ENCODE measurements at places on chromosomes 1 and 21. TPM values are rescaled to one million over a fixed set of nuclear protein-coding genes. Genes with fewer than 3 reads are reported as not detected.

SPTA1 gene
- total RNA-seq: not detected

C8A gene
- total RNA-seq: not detected

GCSAML gene
- total RNA-seq: not detected

TSSK3 gene
- 3.5 TPM for total RNA-seq

- H3K4me3 ChIP-seq: no peak overlapping the region
- no peak overlapping the region for H3K27ac ChIP-seq
- H3K36me3 ChIP-seq: no peaks in the 10 kb centered on the region
- no peak for DNase-seq
Observed at GRCh38 chr1:115175596-115175995, 86.3 kb upstream of the TSPAN2 start.

- H3K27me3 ChIP-seq: no peaks in the 10 kb centered on the region
- DNase-seq: no peak
Observed at GRCh38 chr1:193680247-193680923, 494.0 kb upstream of the B3GALT2 start.

DNA sequence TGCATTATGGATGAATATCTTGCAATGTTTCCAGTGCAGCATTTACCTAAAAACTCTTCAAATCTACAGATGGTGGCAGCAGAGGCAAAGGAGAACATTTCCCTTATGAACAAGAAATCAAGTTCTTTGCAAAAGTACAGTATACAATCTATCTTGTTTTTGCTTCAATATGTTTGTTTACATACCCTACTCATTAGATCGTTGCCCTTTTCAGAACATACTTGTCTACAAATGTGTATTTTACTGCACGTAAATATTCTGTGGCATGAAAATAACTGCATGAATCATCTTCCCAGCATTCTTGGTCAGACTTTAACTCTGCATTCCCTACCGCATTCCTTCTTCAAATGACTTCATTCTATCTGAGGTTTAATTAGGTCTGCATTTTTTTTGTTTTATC is 212.7 kb downstream of the ZP4 start:
- no peaks in the 10 kb centered on the region for H3K36me3 ChIP-seq
- DNase-seq: no peak
- H3K4me3 ChIP-seq: no peak overlapping the region

- DNase-seq: peak; percentile 13
- H3K36me3 ChIP-seq: no peaks in the 10 kb centered on the region
- H3K27ac ChIP-seq: no peak overlapping the region
Observed at GRCh38 chr1:226223786-226224244, 351 bp downstream of the MIXL1 start.

DNA sequence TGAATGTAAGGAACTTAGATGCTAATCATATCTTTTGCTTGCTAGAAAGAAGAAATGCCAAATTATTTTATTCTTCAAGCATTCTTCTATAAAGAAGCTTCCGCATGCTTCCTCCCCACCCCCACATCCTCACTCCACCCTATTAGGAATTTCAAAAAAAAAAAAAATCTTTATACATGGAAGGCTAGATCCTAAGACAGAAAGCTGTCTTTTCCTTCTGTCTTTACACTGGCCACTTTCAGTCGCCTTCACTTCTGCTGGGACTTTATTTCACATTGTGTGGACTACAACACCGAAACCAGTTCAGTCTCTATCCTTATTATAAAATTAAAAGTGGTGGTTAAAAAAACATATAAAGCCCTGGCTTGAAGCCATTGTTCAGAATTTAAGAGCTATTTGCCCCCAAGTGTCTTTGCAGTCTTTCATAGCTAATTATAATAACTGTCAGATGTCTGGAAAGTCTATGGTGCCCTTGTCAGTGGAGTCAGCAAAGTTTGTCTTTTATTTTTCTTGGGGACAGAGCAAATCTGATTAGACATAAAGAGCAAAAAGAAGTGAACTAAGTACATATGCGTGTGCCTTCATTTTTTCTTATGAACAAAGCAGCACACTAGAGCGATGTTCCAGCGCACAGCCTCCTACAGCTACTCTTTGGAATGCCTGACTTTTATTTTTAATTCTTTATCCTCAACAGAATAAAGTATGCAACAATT is 297.7 kb downstream of the PTPRC start:
- H3K4me3 ChIP-seq: peak overlapping the region; percentile 46
- peaks cover 48% of the 10 kb centered on the region for H3K4me1 ChIP-seq
- no peaks in the 10 kb centered on the region for H3K36me3 ChIP-seq
- H3K27ac ChIP-seq: peak overlapping the region; percentile 51

- no peak overlapping the region for H3K27ac ChIP-seq
- no peaks in the 10 kb centered on the region for H3K36me3 ChIP-seq
- H3K4me3 ChIP-seq: no peak overlapping the region
Observed at GRCh38 chr1:245715291-245715701, 560.5 kb downstream of the KIF26B start.

DNA sequence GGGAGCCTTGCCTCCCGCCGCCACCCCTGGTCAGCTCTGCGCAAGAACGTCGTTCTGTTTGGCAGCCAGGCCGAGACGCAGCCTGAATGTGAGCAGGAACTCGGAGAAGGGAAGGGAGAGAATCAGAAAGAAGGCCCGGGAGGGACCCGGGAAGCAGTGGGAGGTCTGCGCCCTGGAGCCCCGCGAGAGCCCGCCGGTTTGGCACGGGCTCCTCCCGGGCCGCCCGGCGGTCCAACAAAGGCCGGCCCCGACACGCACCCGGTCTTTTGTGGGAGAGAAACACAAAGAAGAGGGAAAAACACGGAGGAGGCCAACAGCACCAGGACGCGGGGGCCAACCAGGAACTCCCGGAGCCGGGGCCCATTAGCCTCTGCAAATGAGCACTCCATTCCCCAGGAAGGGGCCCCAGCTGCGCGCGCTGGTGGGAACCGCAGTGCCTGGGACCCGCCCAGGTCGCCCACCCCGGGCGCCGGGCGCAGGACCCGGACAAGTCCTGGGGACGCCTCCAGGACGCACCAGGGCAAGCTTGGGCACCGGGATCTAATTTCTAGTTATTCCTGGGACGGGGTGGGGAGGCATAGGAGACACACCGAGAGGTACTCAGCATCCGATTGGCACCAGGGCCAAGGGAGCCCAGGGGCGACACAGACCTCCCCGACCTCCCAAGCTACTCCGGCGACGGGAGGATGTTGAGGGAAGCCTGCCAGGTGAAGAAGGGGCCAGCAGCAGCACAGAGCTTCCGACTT is 2.7 kb upstream of the OLIG2 start:
- no peak for DNase-seq
- peaks cover 60% of the 10 kb centered on the region for H3K4me1 ChIP-seq
- peaks cover 84% of the 10 kb centered on the region for H3K27me3 ChIP-seq
- H3K27ac ChIP-seq: no peak overlapping the region
- no peak overlapping the region for H3K4me3 ChIP-seq

DNA sequence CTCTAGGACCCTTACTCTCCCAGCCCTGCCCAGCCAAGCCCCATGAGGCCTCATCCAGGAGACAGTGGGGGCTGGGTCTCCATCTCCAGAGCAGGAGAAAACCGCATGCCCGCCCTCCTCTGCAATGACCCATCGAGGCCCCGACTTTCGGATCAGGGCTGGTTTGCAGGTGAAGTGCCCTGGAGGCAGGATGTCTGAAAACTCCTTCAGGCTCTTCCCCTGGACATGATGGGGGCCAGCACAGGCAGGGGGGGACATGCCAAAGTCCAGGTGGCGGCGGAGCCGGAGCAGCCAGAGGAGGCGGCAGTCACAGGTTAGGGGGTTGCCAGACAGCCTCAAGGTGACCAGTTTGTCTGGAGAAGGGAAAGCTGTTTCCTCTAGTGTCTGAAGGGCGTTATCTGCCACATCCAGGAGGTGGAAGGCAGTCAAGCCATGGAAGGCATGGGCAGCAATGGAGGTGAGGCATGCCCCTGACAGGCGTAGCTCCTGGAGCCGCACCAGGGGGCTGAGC is 3.9 kb downstream of the LINGO4 start:
- no peak for DNase-seq
- H3K27ac ChIP-seq: no peak overlapping the region
- H3K4me3 ChIP-seq: no peak overlapping the region
- no peaks in the 10 kb centered on the region for H3K36me3 ChIP-seq
- H3K4me1 ChIP-seq: peaks cover 20% of the 10 kb centered on the region
- no peaks in the 10 kb centered on the region for H3K27me3 ChIP-seq

- H3K4me3 ChIP-seq: no peak overlapping the region
- peaks cover 4% of the 10 kb centered on the region for H3K27me3 ChIP-seq
- peaks cover 6% of the 10 kb centered on the region for H3K4me1 ChIP-seq
- H3K36me3 ChIP-seq: no peaks in the 10 kb centered on the region
- no peak for DNase-seq
Observed at GRCh38 chr1:183038333-183038866, 15.2 kb downstream of the LAMC1 start.

DNA sequence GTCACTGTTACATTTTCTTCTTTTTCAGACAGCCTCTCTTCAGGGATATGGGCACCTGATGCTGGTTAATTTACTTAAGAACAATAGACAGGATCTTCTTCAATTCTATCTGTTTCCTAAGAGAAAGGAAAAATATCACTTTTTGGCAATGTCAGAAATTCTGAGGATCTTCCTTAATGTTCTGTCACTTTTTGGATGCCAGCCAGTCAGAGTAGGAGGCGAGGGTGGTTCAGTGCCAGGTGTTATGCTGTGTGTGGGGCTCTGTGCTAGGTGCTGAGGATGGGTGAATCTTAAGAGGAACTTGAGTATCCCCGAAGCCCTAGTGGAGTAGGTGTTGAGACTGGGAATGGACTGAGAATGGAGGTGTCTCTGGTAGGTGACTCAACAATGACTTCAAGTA is 133.5 kb downstream of the UCK2 start:
- H3K27me3 ChIP-seq: no peaks in the 10 kb centered on the region
- no peak overlapping the region for H3K27ac ChIP-seq
- H3K4me3 ChIP-seq: no peak overlapping the region
- H3K36me3 ChIP-seq: no peaks in the 10 kb centered on the region
- no peak for DNase-seq
- no peaks in the 10 kb centered on the region for H3K4me1 ChIP-seq

DNA sequence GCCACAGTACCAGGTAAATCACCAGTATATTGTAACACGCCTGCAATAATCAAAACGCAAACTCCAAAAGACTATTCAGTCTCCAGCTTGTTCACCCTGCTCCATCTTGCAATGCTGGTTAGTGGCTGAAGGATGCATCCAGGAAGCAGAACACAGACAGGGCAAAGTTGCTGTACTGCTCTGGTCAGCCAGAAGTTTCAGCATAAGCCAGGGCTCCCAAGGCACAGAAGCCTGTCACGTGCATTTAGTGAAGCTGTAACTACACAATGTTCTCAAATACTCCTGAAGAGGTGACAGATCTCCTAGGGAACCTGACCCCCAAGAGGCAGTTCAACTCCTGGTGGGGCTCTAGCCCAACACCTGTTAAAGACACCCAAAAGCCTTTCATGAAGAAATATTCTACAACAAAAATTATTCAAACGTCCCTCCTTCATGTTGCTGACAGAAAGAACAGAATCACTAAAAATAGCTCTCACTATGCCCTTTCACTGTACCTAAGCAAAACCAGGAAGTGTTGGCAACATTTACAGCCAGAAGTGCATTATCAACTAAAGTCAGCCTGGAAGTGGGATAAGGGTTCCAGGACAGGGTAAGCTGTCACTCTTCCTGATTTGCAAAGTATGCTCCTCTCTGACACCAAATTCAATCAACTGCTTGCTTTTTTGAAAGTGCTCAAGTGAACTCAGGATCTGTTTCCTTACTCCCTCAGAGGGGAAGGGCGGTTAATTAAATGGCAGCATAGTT is 52.1 kb downstream of the SLC35D1 start:
- H3K4me1 ChIP-seq: peaks cover 9% of the 10 kb centered on the region
- H3K4me3 ChIP-seq: no peak overlapping the region

- H3K4me1 ChIP-seq: no peaks in the 10 kb centered on the region
- DNase-seq: no peak
- no peak overlapping the region for H3K4me3 ChIP-seq
- no peaks in the 10 kb centered on the region for H3K36me3 ChIP-seq
Observed at GRCh38 chr1:29695036-29695435, 458.7 kb downstream of the PTPRU start.

DNA sequence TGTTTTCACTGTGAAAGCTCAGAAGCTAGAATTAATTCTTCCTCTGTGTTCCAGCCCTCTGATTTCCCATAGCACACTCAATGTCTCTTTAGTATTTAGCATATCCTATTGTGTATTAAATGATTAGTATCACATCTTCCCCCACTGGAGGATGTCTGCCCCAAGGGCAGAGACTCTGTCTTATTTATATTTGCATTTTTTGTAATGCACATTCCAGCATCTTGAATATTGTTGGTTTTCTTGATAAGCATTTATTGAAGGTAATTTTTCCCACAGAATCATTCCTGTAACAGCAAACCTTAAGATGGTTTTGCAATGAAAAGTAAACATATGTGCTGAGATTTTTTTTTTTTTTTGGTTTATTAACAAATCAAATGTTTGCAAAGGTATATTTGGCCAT is 34.1 kb downstream of the CENPF start:
- H3K27ac ChIP-seq: no peak overlapping the region
- H3K27me3 ChIP-seq: no peaks in the 10 kb centered on the region
- H3K4me3 ChIP-seq: no peak overlapping the region
- H3K4me1 ChIP-seq: peaks cover 60% of the 10 kb centered on the region

DNA sequence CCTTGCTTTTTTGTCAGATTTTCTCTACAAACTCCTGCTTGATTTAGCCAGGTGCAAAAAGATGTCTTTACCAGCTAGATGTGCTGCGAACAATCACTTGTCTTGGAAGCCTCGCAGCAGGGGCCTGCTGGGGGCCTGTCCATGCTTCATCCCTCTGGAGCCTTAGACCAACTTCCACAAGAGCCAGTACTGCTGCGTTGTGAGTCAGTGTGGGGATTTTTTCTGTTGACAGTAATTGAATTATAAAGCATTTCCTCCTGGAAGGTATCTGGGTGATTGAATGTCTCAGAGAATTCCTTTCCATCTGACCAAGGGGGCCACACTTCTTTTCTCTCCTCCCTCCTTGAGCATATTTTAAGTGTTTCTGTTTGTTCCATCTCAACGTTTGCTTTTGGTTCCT is 40.4 kb upstream of the LDLRAP1 start:
- DNase-seq: no peak
- no peak overlapping the region for H3K4me3 ChIP-seq
- peaks cover 9% of the 10 kb centered on the region for H3K36me3 ChIP-seq
- no peaks in the 10 kb centered on the region for H3K27me3 ChIP-seq
